PC-9 (cell line): ENCODE measurements at places on chromosomes 6 and 20. TPM values are rescaled to one million over a fixed set of nuclear protein-coding genes. Genes with fewer than 3 reads are reported as not detected.
A peak's percentile ranks its signal among the peaks of the same experiment; 100 is the strongest.

The EMILIN3 gene
- total RNA-seq: not detected in 2 replicates

The RHAG gene
- total RNA-seq: not detected in 2 replicates

DNA sequence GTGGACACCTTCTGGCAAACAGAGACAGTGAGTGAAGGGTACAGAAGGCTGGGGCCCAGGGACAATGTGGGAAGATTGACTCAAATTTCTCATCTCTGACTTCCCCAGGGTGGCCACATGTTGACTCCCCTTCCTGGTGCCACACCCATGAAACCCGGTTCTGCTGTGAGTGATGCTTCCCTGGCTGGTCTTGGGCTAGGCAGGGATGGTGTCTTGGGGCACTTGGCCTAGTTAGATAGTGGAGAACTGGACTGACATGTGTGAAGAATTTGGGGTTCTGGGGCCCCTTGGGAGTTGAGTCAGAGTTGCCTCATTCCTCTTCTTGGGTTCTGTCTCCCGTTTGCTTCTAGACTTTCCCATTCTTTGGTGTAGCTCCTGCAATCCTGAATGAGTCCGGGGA lies 34.2 kb downstream of the GSS start:
- no peaks in the 10 kb centered on the region for H3K27me3 ChIP-seq
- peaks cover 72% of the 10 kb centered on the region for H3K4me1 ChIP-seq
- no peak overlapping the region for H3K4me3 ChIP-seq
- peaks cover 79% of the 10 kb centered on the region for H3K36me3 ChIP-seq
- DNase-seq: no peak
- peak overlapping the region; percentile 89 for H3K27ac ChIP-seq

The NHLRC1 gene
- 0.90 and 1.0 TPM in 2 replicates for total RNA-seq

GRCh38 chr6:40419377-40419776 lies 167.8 kb downstream of the LRFN2 start:
- no peaks in the 10 kb centered on the region for H3K36me3 ChIP-seq
- DNase-seq: no peak
- peaks cover 64% of the 10 kb centered on the region for H3K27me3 ChIP-seq
- H3K4me3 ChIP-seq: no peak overlapping the region
- H3K4me1 ChIP-seq: no peaks in the 10 kb centered on the region
